Tibial nerve (tissue), 4 donors: ENCODE measurements at places on chromosomes 5 and 9. TPM values are rescaled to one million over a fixed set of nuclear protein-coding genes. Genes with fewer than 3 reads are reported as not detected.

GRCh38 chr5:59126016-59126707 lies 543.3 kb downstream of the RAB3C start:
- DNase-seq = no peak

Gene FBXL7
- total RNA-seq = 54.5 TPM

DNA sequence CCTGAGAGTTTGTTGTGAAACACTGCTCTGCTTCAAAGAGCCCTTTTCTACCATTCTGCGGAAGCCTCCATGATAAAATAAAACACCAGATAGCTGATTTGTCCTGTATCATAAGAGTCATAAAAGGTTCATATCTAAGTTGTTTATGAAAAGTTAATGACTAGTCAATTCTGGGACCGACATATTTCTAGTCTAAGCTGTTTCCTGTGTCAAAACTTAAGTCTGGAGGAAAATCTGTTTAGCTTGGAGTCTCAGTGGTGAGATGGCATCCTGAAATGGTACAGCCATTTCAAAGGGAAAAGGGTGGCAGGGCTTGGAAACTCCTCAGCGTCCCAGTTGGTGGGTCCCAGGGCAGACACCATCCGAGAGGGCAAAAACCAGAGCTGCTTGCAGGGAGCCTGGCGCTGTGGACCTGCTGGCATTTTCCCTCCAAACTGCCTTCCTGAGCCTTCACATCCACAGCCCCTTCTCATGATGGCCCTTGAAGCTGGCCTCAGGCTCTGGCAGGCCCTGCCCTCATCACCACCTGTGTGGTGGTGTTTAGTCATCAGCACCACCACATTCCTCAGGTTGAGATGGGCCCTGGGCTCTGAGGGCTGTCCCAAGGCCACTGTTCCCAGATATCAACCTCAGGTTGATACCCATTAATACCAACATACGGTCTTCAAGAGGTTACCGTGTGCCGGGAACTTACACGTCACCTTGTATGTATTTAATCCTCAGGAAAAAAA lies 184.0 kb downstream of the HSPA4 start:
- no peak for DNase-seq

- no peak for DNase-seq
These were observed 9.4 kb upstream of the EFNA5 start for GRCh38 chr5:107680099-107680498.

Gene SLC27A6
- total RNA-seq = 19.8 TPM

GRCh38 chr5:2557435-2557834 lies 194.0 kb downstream of the IRX2 start:
- DNase-seq = no peak
